ENCODE measurements at places on chromosomes 3 and 15. TPM values are rescaled to one million over a fixed set of nuclear protein-coding genes. Genes with fewer than 3 reads are reported as not detected.

The KIF15 gene
- total RNA-seq = 2.9 TPM

The ACAN gene
- 209 TPM for total RNA-seq

The PHLDB2 gene
- total RNA-seq = 101 TPM

The TMEM158 gene
- total RNA-seq = 17.7 TPM

The RASL12 gene
- 0.39 TPM for total RNA-seq

The ATP13A3 gene
- total RNA-seq = 913 TPM

The CLDN18 gene
- total RNA-seq = not detected

The ZBED2 gene
- not detected for total RNA-seq
